Fibroblast of the aortic adventitia (primary cell): ENCODE measurements at places on chromosomes 5 and 9. TPM values are rescaled to one million over a fixed set of nuclear protein-coding genes. Genes with fewer than 3 reads are reported as not detected.

Gene TEK
- 1.7 and 3.8 TPM in 2 replicates for total RNA-seq

Gene ADAMTSL1
- total RNA-seq, result 41.8 and 179 TPM in 2 replicates

Gene PCDHA9
- total RNA-seq, result under 0.01 and 0.49 TPM in 2 replicates

Gene SLC25A2
- total RNA-seq, result 0.72 TPM in 1 of 2 replicates, not detected in the other

Gene CARD6
- 24.2 and 34.3 TPM in 2 replicates for total RNA-seq

Gene LCN9
- total RNA-seq, result not detected in 2 replicates

Gene LHX3
- total RNA-seq, result not detected in 2 replicates
